ENCODE measurements at places on chromosomes 3 and 15. TPM values are rescaled to one million over a fixed set of nuclear protein-coding genes. Genes with fewer than 3 reads are reported as not detected.

DNA sequence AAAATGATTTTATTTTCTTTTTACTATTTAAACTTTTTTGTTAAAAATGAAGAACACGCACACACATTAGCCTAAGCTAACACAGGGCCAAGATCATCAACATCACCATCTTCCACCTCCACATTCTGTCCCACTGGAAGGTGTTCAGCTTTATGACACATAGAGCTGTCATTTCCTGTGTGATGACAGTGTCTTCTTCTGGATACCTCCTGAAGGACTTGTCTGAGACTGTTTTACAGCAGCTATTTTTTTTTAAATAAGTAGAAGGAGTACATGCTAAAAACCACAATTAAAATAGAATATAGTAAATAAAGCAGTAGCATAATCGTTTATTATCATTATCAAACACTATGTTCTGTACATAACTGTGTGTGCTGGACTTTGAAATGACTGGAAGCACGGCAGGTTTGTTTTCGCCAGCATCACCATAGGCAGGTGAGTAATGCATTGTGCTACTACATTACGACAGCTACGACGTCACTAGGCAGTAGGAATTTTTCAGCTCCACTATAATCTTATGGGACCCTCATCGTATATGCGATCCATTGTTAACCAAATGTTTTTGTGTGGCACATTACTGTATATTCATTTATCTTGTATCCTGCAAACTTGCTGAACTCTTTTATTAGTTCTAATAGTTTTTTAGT lies 72.8 kb downstream of the KLF15 start:
- no peak for DNase-seq

DNA sequence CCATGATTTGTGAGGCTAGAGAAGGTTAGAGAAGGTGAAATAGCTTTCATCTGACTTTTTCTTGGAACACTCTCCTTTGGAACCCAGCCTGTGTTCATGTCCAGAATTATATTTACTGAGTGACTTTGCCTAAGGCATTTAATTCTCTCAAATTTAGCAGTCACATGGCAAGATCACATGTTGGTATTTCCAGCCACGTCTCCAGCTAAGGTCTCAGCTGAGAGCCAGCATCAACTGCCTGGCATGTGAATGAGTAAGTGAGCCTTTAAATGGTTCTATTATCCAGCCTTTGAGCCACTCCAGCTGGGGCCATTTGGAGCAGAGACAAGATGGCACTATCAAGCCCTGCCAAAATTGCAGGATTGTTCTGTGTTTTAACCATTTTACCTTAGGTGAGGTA lies 130.2 kb upstream of the SGO1 start:
- DNase-seq: no peak

- peak; percentile 48 for DNase-seq
Observed at GRCh38 chr3:126654571-126655383, at the start of gene TXNRD3. TXNRD3 (minus strand) TSS chr3:126655124.

DNA sequence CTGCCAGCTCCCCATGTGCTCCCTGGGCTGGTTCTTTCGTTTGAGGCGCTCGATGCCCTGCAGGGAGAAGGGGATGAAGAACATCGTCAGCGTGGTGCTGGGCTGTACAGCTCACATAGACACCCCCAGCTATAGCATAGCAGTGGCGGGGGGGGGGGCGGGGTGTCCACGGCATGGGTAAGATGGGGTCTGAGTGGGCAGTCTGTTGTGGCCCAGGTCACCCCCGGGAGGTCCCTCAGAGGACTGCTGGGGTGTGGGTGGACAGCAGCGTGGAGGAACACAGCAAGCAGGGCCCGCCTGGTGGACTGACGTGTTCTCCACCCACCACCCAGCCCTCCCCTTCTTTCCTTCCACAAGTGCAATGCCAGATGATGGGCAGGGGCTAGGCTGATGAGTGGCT lies 43.7 kb downstream of the TGM4 start:
- DNase-seq: no peak

GRCh38 chr15:98120561-98120960 lies 160.1 kb downstream of the ARRDC4 start:
- DNase-seq: no peak

POC1A gene
- total RNA-seq: 3.4 TPM

DNA sequence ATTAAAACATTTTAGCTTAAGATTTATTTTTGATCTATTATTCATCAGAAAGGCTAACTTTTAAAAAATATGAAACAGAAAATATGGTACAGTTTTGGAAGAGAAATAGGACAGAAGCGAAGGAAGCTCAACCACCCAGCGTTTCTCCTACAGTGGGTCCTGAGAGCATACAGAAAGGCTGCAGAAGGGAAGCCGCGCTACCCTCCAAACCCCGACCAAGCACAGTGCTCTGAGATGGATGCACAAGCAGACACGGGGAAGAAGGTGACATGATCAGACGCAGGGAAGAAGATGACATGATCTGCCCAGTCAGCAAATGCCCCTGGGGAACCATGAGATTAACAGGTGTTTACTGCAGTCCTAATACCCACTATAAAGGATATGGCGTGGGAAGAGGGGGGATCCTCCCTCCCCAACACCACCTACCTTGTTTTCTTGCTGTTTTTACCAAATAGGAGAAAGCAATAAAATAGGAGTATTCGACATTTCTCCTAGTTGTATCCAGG lies 14.4 kb downstream of the DCUN1D1 start:
- no peak for DNase-seq

- DNase-seq: no peak
Observed at GRCh38 chr3:31918179-31919150, 62.6 kb downstream of the OSBPL10 start.

DNA sequence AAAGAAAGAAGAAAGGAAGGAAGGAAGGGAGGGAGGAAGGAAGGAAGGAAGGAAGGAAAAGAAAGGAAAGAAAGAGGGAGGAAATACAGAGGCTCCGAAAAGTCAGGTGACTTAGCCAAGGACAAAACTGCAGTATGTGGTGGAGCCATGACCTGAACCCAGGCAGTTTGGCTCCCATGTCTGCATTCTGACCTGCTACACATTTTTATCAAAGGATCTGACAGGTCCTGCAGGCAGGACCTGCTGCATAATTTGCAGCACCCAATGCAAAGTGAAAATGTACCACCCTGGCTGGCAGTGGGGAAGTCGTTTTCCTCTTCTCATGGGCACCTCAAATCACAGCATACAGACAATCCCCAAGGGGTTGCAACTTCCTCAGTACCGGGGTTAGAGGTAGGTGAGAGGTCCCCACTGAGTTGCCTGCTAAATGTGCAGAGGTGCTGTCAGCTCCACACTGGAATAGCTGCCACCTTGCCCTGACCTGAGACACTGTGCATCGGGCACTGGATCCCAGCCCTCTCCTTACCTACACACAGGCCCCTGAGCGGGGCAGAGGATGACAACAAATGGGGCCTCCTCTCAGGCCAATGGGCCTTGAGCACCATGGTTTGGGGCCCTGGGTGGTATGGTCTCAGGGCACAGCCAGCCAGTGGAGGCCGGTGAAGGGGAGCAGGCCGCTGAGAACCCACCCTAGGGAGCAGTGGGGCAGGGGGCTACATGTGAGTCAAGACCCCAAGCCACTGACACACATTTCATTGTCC lies 175.1 kb downstream of the SHQ1 start:
- DNase-seq: no peak

DNA sequence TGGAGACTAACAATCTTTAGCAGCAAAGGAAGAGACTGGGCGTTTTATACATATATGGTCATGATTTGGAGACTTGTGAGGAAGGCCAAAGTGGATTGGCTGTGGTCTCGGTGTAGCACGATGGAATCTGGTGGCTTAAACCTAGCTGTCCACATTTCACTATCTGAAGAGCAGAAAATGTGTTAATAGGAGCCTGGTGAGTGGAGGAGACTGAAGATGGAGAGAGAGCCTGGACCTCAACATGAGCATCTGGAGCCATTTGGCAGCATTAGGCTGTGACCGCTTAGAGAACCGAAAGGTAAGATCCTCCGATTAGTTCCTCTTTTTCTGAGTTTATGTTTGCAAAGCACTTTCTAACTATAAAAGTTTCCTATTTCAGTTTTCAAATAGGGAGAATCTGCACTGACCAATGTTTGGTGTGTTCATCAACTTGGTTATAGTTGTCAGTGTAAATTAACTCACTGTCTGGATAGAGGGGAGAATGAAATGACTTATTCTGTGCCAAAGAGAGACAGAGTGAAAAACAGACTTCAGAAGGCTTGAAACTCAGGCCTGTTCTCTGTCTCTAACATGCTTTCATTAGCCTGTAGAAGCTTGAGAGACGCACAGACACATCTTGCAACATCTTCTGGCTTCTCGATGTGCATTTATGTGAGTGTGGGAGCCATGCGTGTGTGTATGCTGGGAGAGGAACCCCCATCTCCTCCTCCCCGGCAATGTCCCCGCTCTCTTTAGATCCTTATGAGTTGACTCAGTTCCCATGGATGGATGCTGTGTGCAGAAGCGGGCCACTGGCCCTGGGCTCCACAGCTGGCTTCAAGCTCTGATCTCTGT lies 244.7 kb upstream of the TBL1XR1 start:
- peak; percentile 43 for DNase-seq

- no peak for DNase-seq
Observed at GRCh38 chr3:143307613-143308183, 188.1 kb downstream of the CHST2 start.

GRCh38 chr3:194675680-194676079 lies 3.7 kb upstream of the LSG1 start:
- no peak for DNase-seq

PBRM1 gene
- total RNA-seq: 68.1 TPM

GRCh38 chr3:142993958-142994442 lies 7.4 kb upstream of the U2SURP start:
- peak; percentile 82 for DNase-seq

- no peak for DNase-seq
Observed at GRCh38 chr3:47746264-47746663, 35.4 kb downstream of the SMARCC1 start.

CAND2 gene
- 4.1 TPM for total RNA-seq

STRA6 gene
- 0.83 TPM for total RNA-seq

DNA sequence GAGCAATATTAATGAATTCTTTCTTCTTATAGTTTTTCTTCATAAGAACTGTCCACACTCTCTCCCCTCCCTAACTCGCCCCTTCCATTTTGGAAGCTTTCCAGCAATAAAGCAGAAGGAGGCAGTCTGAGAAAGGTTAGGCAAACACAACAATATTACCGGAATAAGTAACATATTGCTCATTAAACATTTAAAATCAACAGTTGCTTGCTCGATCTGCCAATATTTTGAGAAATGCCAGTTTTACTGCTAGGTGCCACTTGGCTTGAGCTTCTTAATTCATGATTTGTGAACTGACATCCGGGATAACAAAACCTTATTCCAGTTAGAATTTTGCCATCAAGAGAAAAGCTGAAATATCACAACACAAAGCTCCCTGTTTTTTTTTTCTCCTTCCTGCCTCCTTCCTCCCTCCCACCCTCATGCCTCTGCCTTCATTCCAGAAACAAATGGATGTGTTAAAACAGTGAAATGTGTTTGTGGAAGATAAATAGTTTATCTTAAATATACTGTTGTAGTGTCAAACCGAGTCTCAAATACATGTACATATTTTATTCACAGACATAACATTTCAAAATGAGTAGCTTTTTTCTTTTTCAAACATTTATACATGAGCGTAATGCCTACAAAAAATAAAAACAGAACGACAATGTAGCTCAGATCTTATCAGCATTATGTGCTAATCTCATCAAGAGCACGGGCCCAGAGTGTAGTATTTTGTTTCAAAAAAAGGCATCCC lies 253.7 kb downstream of the GAP43 start:
- no peak for DNase-seq

GRCh38 chr3:32447865-32448400 lies 54.7 kb downstream of the CMTM6 start:
- DNase-seq: no peak

VWA5B2 gene
- total RNA-seq: 0.83 TPM

- DNase-seq: no peak
Observed at GRCh38 chr15:67383899-67384298, 129.3 kb downstream of the IQCH start.

DNA sequence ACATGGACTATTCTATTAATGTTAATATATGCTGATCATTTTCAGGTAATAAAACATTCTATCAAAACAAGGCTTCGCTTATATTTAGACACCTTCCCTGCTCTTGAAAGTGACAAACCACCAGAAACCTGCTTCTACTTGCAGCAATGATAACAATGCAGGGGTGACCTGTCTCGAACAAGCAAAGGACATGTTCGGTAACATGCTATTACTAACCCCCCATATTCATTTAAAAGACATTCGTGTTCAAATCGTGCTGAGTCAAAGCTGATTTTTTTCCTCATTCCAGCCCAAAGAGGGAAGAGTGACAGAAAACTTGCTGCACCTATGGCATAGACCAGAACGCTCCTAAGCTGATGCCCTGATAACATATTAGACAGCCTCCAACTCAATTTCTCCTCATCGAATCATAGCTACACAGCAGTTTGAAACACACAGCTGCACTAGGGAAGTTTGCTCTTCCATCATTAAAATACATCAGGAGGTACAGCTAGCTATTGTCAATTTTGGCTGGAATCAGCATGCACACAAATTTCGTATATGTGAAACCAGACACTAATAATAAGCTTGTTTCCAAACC lies 341.5 kb downstream of the FOXP1 start:
- DNase-seq: no peak

DNA sequence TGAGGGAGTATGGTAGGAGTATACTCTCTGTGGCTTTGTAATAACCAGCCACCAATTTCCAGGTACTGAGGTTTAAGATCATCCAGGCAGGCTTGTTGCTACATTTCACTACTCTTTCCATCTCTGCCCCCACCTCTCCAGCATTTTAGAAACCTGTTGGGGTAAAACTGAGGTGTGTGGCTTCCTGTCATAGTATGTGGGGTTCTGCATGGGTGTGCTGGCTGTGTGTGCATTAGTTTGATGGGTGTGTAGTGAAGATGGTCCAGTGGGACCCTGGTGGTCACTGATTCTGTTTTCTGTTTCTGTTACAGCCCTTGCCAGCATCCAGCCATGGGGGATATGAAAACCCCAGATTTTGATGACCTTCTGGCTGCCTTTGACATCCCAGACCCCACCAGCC lies 34.0 kb downstream of the ZNF592 start:
- no peak for DNase-seq

- DNase-seq: no peak
Observed at GRCh38 chr3:45409921-45410320, 21.5 kb downstream of the LARS2 start.

VEPH1 gene
- not detected for total RNA-seq

GRCh38 chr15:55897560-55898336 lies 95.7 kb downstream of the NEDD4 start:
- DNase-seq: no peak

ANKRD28 gene
- 46.8 TPM for total RNA-seq

DNA sequence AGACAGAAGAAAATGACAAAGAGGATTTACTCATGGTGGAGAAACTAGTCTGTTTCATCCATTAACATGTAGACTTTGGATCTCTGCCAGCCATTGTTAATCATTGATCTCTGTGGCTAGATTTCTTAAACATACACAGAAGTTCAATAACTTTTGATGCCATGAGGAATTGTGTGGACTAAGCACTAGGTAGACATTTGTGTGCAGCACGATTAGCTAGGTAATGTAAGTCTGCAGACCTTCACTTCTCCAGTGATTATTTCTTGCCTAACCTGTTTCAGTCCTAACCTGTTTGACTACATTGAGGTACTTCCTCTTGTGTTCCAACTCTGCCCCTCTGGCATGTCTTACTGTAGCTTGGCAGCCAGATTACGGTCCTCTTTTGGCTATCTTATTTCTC lies 928.5 kb upstream of the ROBO1 start:
- no peak for DNase-seq

- no peak for DNase-seq
Observed at GRCh38 chr15:68231102-68231818, 1.7 kb upstream of the CLN6 start.
